Frontal cortex (tissue), 4 donors: ENCODE measurements at places on chromosomes 3 and 15.

DNA sequence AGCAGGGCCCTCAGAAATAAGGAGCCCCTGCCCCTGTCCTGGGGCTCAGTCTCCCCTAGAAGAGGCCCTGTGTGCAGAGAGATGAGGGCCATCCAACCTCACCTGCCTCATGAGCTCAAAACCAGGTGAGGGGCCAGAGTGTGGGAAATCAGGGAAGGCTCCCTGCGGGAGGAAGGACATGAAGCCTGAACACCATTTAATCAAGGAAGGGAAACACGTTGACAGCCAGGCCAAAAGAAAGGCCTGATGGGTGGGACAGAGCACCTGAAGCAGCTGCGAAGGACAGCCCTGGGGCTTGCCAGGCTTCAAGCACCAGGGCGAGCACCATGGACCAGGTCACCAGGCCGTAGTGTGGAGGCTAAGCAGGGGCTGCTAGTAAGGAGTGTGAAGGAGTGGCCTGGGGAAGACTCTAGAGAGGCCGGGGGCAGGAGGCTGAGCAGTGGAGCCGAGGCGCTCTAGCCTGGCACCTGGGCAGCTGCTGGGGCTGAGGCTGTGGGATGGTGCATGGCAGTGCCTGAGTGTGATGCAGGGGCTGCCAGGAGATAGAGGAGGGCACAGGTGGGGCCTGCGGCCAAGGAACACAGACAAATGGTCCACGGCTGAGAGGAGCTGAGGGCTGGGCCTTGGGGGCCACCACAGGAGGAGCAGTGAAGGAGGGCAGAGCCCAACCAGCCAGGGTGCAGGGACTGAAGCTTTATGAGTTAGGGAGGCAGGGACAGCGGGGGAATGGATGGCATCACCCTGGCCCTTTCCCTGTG lies 16.1 kb downstream of the ACAA1 start:
- DNase-seq: no peak

DNA sequence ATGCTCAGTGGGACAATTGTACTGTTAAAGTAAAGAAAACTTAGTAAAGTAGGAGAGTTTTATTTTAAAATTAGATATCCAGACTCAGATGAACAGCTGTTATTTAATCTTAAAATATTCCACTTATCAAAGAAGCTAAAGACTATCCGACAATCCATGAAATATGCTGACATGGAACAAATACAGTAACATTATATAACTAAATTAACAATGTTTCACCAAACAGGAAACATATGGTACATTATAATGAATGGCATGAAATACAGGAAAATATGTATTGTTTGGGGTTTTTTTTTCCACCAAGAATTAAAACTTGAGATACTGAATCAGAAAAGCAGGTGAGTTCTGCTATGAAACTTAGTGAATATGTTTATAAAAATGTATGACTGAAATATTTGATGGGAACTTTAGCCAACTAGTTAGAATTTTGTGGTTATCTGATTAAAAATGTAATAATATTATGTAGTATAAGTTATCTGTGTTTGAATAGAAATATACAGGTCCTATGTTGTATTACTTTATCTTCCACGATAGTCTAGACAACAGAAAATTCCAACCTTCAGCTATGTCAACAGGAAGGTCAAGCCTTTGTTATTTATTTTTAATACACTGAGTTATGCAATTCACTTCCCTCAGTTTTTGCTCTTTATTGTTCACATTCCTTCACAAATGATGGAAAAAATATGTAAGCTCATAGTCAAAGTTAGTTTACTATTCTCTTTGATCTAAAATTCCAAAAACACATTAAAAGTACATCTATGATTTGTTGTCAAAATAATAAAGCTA lies 72.7 kb downstream of the UACA start:
- no peak for DNase-seq

DNA sequence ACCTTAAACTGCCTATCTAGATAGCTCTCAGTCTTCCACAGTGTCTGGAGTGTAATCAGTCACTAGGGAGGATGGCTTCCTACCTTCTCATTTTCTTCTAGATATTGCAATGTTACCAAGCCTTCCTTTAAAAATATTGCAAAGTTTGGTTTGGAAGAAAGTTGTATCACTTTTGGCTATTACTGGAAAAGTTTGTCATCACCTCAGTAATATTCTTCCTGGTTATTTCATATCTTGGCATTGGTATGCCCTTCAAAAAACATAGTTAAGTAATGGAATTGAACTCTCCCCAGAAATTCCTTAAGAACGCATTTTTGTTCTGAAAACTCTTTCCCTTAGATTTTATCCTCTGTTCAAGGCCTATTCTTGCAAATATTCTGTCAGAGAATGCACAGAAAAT lies 179.3 kb upstream of the MME start:
- no peak for DNase-seq

DNA sequence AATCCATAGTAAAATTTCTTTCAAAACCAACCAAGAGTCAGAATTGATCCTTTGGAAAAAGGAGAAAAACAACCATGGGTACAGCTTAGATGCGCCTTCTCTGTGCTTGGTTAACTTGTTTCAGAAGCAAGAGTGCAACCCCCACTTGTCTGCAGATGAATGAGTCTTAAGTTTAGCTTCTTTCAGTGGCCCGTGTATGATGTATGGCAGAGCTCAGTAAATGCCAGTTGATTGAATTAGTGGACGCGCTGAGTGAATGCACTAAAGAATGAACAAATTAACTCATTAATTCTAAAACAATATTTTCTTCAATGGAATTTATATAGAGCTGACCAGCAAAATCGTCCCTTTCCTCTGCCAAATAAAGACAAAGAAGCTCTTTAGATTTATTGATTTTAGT lies 67.0 kb upstream of the ARHGEF3 start:
- no peak for DNase-seq

GRCh38 chr3:62238431-62238830 lies 134.9 kb downstream of the FEZF2 start:
- DNase-seq: no peak

DNA sequence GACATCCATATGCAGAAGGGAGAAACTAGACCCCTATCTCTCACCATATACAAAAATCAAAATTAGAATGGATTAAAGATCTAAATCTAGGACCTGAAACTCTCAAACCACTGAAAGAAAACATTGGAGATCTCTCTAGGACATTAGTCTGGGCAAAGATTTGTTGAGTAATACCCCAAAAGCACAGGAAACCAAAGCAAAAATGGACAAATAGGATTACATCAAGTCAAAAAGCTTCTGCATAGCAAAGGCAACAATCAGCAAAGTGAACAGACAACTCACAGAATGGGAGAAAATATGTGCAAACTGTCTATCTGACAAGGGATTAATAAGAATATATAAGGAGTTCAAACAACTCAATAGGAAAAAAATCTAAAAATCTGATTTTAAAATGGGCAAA lies 54.8 kb downstream of the MYO9A start:
- DNase-seq: no peak

GRCh38 chr15:81384891-81385720 lies 11.1 kb upstream of the TMC3 start:
- no peak for DNase-seq

- DNase-seq: no peak
These were observed 103.6 kb downstream of the APBA2 start for GRCh38 chr15:28989239-28989830.

DNA sequence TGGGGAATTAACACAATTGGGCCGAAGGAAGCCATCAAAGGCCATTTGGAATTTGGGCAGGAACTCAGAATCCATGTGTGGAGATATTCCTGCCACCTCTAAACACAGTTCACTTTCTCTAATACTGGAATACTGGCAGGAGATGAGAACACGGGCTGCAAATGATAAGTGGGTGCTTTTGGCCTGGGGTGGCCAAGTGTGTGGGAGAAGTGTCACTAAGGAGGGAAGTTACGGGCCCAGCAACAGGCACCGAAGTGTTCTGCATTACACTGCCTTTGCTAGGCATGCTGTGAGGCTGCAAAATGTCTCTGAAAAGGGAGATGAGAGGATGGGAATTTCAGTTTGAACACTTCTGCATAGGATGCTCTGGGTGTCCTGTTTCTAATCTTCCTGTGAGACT lies 89.4 kb upstream of the FEZF2 start:
- DNase-seq: no peak

- no peak for DNase-seq
These were observed 11.0 kb downstream of the TCF12 start for GRCh38 chr15:56929399-56929798.

GRCh38 chr15:47944637-47945288 lies 176.0 kb upstream of the SLC24A5 start:
- DNase-seq: no peak

DNA sequence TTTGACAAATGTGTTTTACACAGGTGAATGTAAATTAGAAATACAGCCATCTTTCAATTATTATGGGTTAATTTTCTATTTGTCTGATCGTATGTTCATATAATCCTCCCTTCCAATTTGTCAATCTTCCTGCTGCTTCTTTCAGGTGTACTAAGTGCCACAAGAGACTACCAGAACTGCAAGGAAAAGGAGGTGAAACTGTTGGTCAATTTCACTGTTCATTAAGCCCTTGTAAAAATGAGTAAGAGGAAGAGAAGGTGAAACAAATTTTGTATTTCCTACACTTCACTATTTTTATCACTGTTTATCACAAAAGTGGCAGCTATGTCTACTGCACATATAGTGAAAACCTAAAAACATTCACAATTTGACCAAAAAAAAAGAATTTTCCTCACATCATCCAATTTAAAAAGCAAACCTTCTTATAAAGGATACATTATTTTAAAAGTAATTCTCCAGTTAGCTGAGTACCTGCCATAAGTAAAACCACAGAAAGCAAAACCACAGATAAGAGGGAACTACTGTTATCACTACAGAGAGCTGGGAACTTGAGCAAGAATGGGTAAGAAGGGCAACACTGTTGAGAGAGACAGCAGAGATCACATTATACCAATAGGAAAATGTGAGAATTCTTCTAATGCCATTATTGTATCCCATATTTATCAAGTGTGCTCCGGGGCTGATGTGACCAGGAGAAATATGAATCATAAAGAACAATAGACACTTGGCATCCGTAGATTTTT lies 163.0 kb downstream of the TBC1D5 start:
- no peak for DNase-seq

GRCh38 chr3:79497447-79498111 lies 270.2 kb downstream of the ROBO1 start:
- no peak for DNase-seq

DNA sequence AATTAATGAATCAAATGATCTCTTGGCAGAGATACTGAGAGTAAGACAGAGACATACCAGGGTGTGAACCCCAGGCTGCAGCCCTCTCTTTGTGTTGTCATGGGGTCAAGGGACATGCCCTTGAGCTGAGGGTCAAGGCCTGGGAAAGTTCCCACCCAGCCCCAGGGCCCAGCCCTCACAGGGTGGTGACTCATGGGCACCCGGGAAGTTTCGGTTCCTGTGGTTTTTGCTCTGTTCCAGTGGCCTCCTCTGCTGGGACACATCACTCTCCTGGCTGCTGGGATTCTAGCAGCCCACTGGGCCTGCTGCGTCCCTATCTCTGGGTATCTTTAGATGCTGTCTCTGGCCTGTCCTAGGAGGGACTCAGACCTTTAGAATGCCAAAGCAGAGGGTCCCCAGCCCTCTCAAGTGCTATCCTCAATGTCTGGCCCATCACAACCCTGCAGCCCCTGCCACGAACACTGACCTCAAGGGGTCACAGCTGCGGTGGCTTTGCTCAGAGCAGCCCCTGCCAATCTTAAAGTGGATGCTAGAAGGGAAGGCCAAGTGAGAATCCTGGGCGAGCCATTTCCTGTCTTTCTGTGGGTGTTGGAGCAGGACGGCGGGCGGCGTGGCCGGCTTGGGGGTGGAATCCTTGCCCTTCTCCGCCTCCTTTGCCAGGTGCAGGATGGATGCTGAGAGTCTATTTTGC lies 148.4 kb upstream of the TLE3 start:
- no peak for DNase-seq

DNA sequence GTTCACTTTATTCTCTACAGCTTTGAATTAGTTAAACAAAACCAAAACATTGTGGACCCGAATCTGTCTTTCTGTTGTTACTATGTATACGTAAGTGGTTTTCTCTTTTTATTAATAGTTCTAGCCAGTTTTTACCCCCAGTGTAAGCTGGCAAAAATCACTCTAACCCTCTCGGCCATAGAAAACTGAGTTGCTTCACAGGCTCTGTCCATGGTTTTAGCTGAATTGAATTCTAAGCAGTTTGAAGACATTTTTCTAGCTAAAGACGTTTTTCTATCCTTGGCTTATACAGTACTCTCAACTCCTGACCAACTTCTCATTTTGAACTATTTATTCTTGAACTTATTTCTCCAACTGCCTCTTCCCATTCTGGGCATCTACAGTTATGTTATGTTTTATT lies 62.9 kb downstream of the CDIN1 start:
- no peak for DNase-seq

- no peak for DNase-seq
These were observed 438.6 kb downstream of the WDR72 start for GRCh38 chr15:53320816-53321215.

DNA sequence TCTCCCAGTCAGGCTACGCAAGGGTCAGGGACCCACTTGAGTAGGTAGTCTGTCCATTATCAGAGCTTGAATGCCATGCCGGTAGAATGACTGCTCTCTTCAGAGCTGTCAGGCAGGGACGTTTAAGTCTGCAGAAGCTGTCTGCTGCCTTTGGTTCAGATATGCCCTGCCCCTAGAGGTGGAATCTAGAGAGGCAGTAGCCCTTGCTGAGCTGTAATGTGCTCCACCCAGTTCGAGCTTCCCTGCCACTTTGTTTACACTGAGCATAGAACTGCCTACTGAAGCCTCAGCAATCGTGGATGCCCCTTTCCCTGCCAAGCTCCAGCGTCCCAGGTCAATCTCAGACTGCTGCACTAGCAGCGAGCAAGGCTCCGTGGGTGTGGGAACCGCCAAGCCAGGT lies 57.5 kb upstream of the SETMAR start:
- DNase-seq: no peak

DNA sequence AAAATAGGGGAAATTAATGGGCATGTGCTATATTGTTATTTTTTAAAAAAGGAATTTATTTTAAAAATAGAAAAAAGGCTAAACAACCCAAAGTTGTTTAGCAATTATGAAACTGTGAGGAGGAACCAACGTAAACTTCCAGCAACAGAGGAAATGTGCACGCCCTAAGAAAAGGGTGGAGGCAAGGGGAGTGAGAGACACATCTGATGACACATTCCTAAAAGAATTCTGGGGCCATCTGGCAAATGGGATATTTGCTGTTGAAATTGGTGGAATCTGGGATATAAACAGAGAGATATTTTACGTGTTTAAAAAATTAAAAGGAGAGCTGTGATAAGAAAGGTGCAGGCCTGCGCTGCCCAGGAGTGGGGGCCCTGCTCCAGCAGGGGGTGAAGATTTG lies 50.8 kb upstream of the MUC13 start:
- DNase-seq: no peak

DNA sequence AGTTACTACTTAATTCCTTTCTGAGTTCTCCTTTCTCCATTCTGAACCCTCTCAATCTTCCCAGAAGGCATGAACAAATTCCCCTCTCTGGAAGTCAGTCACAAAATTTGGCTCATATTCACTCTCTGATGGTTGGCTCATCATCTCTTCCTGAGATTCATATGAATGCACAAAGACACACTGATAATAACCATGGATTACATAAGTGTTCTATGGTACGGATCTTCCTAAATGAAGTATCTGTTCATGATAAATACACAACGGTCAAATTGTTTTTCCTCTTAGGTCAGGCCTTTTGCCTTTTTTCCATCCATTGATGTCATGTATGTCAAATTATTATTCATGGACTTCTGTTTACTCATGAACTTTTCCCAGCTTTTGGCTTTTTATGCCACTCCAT lies 162.6 kb downstream of the P2RY1 start:
- DNase-seq: no peak
